GF-D8 (cell line): ENCODE measurements at places on chromosomes 7 and 10.

- no peak for DNase-seq
Measured at GRCh38 chr7:158924956-158925355, 68.6 kb downstream of the DYNC2I1 start.

- DNase-seq = no peak
Measured at GRCh38 chr7:112444505-112444904, 5.8 kb upstream of the IFRD1 start.

GRCh38 chr10:64096941-64097340 lies 575.7 kb downstream of the REEP3 start:
- no peak for DNase-seq

- DNase-seq = no peak
Measured at GRCh38 chr7:120539321-120539720, 266.3 kb downstream of the KCND2 start.

GRCh38 chr7:44347546-44348114 lies 22.2 kb upstream of the CAMK2B start:
- DNase-seq = no peak

DNA sequence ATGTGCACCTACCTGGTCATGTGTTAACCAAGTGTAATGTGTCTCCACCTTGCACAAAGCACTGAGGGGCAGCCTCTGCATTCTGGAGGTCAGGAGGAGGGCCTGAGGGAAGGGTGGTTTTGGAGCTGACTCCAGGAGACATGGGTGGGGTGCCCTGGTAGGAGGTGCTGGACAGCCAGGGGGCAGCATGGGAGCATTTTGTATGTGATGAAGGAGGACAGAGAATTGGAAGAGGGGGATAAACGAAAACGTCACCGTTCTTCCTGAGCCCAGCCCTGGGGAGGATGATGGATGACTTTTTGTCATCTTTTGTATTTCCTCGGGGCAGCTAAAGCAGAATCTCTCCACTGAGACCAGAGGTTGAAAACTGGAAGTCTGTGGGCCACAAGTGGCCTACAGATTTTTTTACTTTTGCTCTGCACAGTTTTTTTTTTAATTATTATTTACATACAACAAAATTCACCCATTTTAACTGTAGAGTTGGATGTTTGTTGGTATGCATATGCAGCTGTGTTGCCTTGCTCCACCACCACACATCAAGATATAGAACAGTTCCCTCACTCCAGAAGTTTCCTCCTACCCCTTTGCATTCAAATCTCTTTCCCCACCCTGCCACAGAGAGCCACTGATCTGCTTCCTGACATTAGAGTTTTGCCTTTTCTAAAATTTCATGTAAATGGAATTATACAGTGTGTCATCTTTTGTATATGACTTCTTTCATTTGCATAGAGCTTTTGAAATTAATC lies 242.5 kb downstream of the VTI1A start:
- DNase-seq = no peak

- DNase-seq = no peak
Measured at GRCh38 chr10:116215651-116216050, 57.4 kb downstream of the GFRA1 start.

DNA sequence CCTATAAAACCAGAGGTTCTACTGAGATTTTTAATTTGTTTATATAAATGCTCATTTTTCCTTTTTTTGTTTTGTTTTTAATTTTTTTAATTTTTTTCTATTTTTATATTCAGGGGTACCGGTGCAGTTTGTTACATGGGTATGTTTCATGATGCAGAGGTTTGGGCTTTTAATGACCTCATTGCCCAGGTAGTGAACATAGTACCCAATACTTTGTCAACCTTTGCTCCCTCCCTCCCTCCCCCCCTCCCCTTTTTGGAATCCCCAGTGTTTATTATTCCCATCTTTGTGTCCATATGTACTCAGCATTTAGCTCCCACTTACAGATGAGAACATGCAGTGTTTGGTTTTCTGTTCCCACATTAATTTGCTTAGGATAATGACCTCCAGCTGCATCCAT lies 94.4 kb upstream of the NEBL start:
- no peak for DNase-seq

GRCh38 chr7:114903131-114903530 lies 18.8 kb upstream of the MDFIC start:
- DNase-seq = no peak

DNA sequence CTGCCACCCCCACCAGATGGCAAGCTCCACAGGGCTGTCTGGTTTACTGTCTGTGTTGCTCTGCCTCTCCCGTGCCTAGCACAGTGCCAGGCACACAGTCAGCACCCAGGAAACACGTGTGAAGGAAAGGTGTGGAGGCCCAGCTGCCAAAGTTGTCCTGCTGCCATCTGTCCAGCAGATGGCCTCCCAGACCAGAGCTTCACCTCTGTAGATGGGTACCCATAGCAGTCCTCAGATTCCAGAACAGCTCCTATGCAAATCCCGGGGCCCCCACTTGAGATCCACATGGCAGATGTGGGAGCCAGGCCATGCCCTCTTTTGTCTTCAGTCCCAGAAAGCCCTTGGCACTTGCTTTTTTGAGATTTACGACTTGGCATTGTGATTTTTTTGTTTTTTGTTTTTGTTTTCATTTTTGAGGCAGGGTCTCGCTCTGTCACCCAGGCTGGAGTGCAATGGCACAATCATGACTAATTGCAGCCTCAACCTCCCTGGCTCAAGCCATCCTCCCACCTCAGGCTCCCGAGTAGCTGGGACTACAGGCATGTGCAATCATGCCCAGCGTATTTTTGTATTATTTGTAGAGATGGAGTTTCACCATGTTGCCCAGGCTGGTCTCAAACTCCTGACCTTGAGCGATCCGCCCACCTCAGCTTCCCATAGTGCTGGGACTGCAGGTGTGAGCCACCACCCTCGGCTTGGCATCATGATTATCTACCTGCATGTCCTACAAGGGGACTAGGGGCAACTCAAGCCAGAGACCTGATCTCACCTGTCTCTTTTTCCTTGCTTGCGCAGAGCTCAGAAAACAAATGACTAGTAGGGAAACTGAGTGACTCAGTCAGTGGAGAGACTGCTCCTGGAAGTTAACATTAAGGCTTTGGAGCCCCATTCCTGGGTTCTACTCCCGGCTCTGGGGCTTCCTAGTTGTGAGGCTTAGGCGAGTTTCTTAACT lies 16.9 kb upstream of the PALD1 start:
- DNase-seq = no peak

DNA sequence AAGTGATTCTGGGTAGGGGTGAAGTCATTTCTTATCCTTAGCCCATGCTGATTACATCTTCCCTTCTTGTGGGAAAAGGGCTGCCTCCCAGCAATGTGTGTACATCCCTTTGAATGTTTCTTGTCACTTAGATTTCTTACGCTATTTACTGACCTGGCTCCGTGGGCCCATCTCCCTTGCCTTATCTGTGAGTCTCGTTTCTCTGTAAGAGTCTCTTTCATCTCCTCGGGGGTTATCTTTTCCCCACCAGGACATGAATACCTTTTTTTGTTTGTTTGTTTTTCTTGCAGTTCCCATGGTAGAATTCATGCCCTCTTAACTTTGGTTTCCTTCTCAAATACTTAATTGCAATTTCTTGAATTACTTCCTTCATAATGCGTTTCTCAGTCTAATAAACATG lies 107.7 kb downstream of the BAMBI start:
- no peak for DNase-seq

- no peak for DNase-seq
Measured at GRCh38 chr10:73648975-73649829, 6.6 kb downstream of the SYNPO2L start.

DNA sequence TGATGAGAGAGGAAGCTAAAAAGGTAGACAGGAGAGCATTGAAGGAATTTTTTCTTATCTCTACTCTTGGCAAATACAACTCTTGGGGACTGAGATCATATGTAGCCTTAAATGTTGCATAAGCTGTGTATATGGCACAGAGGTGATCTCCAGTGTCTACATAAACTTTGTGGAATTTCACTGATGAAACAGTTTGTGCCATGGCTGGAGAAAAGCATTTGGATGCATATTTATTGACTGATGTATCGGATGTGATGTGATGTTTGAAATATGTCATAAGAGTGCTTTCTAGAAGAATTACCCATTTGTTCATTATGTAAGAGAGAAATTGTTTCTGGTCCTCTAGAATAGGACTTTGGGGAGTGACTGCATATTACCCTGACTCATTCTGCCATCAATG lies 244.9 kb upstream of the LRRTM3 start:
- DNase-seq = no peak

GRCh38 chr7:142984297-142984696 lies 22.1 kb upstream of the KEL start:
- no peak for DNase-seq
